Activated CD4-positive, alpha-beta T cell treated with anti-CD3 and anti-CD28 coated beads, Interleukin-2, amount 10 ng/mL, durations not matched to agents 24 days and 14 days (primary cell): ENCODE measurements at places on chromosomes 13 and 19. TPM values are rescaled to one million over a fixed set of nuclear protein-coding genes. Genes with fewer than 3 reads are reported as not detected.

DNA sequence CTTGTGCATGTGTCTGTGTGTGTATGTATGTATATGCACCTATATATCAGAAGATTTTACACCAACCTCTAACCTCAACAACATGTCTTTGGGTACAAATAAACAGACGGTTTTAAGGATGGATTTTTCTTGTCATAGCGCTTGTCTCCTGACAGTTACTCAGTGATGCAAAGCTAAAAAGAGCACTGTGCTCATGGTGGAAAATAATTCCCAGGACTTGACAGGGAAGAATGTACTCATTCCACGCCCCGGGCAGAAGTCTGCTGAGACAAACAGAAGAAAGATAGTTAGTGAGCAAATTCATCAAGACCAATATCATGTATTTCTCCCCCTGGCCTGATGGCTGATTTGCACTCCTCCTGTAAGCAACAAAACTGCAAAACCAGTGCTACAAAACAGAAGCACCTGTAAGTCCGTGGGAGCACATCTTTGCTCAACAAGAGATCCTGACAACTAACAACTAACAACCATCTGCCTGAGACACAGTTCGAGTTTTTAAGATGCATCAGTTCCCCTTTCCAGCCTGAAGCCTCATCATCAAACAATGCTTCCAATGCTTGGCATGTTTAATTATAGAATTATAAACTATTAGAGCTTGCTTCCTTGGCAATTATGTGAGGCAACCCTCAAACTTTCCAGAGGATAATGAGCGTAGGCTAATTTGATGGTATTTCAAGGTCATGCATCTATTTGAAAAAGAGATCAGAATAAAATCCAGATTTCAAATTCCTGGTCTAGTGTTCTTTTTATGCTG is 812.7 kb upstream of the MIR17HG start:
- H3K27me3 ChIP-seq: no peaks in the 10 kb centered on the region
- no peaks in the 10 kb centered on the region for H3K36me3 ChIP-seq
- no peak overlapping the region for H3K4me3 ChIP-seq
- no peak for DNase-seq

- H3K27me3 ChIP-seq: no peaks in the 10 kb centered on the region
- no peak overlapping the region for H3K27ac ChIP-seq
- no peak for DNase-seq
These were observed 244.8 kb downstream of the PCDH20 start for GRCh38 chr13:61170856-61171255.

RGL3 gene
- not detected in 2 replicates for total RNA-seq

DNA sequence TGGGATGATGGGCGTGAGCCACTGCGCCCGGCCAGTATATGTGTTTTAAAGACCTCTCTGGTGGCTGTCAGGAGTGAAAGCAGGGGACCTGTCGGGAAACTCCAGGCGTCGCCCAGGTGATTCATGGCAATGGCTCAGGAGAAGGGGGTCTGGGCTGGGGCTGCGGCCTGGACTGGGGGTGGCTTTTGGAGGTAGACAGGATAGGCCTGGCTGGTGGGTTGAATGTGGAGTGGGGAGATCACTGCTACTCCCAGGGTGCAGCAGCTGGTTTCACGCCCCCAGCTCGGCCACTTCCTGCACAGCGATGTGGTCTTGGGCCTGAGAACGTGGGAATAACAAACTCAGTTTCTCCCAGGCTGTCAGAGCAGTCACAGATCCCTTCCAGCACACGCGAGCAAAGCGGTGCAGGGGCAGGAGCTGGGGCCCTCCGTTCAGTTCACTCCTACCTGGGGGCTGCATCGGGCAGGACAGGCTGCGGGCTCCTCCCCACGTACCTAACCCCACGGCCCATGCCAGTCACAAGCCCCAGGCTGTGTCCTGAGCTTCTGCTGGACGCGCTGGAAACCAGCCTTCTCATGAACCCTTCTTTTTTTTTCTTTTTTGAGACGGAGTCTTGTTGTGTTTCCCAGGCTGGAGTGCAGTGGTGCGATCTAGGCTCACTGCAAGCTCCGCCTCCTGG is 18.9 kb downstream of the KDM4B start:
- H3K36me3 ChIP-seq: peaks cover 19% of the 10 kb centered on the region
- no peaks in the 10 kb centered on the region for H3K27me3 ChIP-seq
- no peak overlapping the region for H3K27ac ChIP-seq
- DNase-seq: no peak

GRWD1 gene
- 89.1 and 90.6 TPM in 2 replicates for total RNA-seq

FAM83E gene
- total RNA-seq: 5.1 and 6.4 TPM in 2 replicates

DNA sequence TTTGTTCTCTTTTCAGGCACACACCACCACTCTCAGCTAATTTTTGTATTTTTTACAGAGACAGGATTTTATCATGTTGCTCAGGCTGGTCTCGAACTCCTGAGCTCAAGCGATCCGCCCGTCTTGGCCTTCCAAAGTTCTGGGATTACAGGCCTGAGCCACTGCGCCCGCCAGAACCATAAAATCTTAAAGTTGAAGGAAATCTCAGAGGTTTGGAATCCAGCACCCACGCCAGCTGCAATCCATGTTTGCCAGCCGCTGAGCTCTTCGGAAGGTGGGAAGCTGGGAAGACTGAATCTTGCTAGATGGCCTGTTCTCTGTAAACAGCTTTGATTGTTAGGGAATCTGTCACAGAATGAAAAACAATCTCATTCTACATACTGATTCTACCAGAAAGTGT is 38.5 kb downstream of the SPATA13 start:
- no peak overlapping the region for H3K4me3 ChIP-seq
- no peaks in the 10 kb centered on the region for H3K27me3 ChIP-seq
- DNase-seq: no peak
- H3K4me1 ChIP-seq: peaks cover 10% of the 10 kb centered on the region
- peaks cover 2% of the 10 kb centered on the region for H3K36me3 ChIP-seq

GRCh38 chr13:67090856-67091255 is 139.3 kb downstream of the PCDH9 start:
- no peaks in the 10 kb centered on the region for H3K36me3 ChIP-seq
- DNase-seq: no peak
- H3K27me3 ChIP-seq: no peaks in the 10 kb centered on the region
- H3K4me1 ChIP-seq: no peaks in the 10 kb centered on the region
- H3K4me3 ChIP-seq: no peak overlapping the region
- H3K27ac ChIP-seq: no peak overlapping the region

F10 gene
- total RNA-seq: not detected in 2 replicates

DNA sequence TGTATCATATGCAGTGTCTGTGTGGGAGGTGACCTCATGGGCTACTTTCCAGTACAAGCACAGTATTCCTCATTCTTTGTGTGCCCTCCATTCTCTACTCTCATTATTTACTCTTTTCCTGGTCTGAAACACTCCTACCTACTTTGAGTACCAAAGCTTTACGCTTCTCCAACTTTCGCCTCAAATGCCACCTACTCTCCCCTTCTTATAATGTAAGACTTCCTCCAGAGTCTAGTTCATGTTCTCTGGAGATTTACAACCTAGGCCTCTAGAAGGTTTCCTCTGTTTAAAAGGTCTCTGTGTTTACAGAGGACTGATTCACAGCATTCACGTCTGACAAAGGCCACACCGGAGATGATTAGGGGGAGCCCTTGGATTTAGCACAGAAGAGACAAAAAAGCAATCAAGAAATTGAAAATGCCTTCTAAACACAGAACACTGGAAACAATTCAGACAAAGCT is 302.0 kb downstream of the KLF12 start:
- no peaks in the 10 kb centered on the region for H3K27me3 ChIP-seq
- H3K36me3 ChIP-seq: no peaks in the 10 kb centered on the region
- H3K4me1 ChIP-seq: peaks cover 5% of the 10 kb centered on the region
- H3K4me3 ChIP-seq: no peak overlapping the region
- no peak overlapping the region for H3K27ac ChIP-seq
- DNase-seq: no peak

- no peak overlapping the region for H3K27ac ChIP-seq
- no peaks in the 10 kb centered on the region for H3K27me3 ChIP-seq
- no peaks in the 10 kb centered on the region for H3K36me3 ChIP-seq
These were observed 54.2 kb downstream of the PCDH9 start for GRCh38 chr13:67175836-67176459.

DNA sequence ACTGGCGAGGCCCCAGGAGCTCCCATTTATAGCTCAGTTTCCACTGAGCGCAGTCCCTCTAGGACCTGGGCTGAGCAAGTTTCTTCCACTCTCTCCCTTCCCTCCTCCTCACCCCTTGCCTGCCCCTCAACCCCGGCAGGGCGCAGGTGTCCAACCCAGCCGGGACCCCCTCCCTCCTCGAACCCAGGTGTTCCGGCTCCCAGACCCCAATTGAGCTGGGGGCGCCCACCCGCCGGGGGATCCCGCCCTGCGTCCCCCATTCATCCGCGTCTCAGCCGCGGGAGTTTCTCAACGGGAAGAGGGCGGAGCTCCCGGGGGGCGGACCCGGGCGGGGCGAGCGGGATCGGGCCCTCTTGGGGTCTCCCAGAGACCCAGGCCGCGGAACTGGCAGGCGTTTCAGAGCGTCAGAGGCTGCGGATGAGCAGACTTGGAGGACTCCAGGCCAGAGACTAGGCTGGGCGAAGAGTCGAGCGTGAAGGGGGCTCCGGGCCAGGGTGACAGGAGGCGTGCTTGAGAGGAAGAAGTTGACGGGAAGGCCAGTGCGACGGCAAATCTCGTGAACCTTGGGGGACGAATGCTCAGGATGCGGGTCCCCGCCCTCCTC is at the start of gene KIRREL2:
KIRREL2 (plus strand) TSS at position 366 of the 604 bp plus-strand sequence; CDS start at position 575, 209 bp downstream.
- H3K4me1 ChIP-seq: peaks cover 8% of the 10 kb centered on the region
- peaks cover 64% of the 10 kb centered on the region for H3K27me3 ChIP-seq
- H3K27ac ChIP-seq: no peak within 1 kb of the TSS
- peak within 1 kb of the TSS; percentile 87 for H3K4me3 ChIP-seq
- DNase-seq: peak; percentile 90

DNA sequence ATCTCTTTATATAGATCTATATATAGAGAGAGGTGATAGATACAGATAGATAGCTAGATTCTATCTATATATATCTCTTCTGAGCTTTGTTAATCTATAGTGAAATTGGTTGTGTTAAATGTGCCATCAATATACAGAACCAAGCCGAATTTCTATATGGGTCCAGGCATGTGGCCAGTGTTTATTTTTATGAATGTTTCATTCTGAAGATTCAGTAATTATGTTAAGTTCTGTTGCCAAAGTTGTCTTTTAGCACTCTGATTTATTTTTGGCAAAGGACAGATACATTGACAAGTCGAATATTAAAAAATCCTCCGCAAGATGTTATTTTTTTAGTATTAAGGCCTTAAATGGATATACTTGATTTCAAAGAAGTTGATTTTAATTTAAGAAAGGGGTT is 190.4 kb upstream of the HTR2A start:
- no peaks in the 10 kb centered on the region for H3K4me1 ChIP-seq
- no peak for DNase-seq
- no peaks in the 10 kb centered on the region for H3K36me3 ChIP-seq

DNA sequence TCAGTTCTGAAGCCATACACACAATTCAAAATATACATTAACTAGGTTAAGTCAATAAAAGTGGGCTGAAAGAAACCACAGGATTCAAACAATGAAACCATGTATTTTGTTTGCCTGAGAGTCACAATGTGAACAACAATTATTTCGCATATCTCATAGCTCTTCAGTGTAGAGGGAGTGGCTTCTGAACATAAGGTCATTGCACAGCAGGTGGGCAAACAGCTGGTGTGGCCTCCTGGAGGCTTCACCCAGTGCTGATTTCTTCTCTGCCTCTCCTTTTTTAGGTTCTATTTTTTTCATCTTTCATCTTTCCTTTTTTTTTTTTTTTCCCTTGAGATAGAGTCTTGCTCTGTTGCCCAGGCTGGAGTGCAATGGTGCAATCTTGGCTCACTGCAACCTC is 40.4 kb upstream of the ZNF254 start:
- H3K36me3 ChIP-seq: peaks cover 74% of the 10 kb centered on the region
- no peaks in the 10 kb centered on the region for H3K4me1 ChIP-seq
- DNase-seq: no peak
- H3K4me3 ChIP-seq: no peak overlapping the region
